ENCODE measurements at places on chromosomes 4 and X.
A peak's percentile ranks its signal among the peaks of the same experiment; 100 is the strongest.

- DNase-seq, result no peak
Observed at GRCh38 chr4:89212666-89213381, 94.8 kb downstream of the GPRIN3 start.

DNA sequence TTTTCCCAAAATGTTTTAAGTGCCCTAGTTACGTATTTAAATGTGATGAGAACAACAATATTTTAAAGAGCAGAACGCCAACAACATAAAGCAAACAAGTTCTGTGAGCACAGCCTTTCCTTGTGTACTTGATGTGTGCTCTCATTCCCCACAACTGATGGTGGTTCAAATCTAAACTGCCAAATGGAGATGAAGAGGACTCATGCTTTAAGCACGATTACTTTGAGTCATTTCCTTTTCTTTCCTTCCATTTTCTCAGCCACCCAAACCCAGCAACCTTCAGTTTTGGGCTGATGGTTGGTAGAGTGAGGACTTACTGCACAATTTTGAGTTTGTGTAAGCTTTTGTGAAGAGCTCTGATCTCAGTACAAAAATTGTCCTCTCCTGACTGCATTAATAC is 1.7 kb downstream of the NSD2 start:
- peak; percentile 31 for DNase-seq

DNA sequence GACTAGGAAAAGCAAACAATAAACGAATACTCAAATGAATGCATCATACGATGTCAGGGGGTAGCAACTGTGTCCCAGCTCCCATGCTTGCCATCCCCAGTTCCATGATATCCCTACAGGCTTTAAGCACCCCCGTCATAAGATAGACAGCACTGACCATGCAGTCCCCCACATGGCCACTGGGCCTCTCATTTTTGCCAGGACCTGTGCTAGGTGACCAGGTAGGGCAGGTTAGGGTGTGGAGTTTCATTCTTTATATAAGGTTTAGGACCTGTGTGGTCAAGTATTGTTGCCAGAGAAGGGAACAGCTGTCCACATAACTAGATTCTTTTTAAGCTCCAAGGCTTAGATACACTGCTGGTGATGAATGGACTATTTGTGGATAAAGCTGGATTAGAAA is 9.7 kb downstream of the PPEF2 start:
- no peak for DNase-seq

DNA sequence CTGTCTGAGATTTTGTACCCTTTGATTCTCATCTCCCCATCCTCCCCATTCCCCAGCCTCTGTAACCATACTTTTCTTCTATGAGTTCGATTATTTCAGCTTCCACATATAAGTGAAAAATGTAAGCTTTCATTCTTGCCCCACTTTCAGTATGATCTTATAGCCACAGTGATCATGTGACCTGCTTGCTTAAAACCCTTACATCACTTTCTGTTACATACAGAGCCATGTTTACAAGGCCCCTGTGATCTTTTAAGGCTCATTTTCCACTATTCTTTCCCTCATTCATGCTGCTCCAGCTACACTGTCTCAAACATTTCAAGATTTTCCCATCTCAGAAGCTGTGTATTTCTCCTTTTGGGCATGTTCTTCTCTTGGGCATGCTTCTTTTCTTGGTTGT is 147.7 kb downstream of the DCK start:
- no peak for DNase-seq

DNA sequence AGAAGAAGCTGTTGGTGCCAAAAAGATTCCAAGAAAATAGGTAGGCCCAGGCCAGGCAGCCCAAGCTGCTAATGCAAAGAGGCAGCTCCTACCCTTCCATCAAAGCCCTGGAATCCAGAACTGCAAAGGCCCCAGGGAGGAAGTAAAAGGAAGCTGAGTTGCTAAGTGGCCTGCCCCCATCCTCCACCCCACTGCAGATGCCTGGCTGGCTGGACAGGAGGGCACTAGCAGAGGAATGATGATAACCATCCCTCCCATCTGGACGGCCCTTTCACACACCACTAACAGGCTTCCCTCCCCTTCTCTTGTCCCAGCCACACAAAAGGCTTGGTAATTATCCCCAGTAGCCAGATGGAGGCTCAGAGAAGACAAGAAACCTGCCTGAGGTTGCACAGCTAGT is 32.4 kb upstream of the PJA1 start:
- no peak for DNase-seq

DNA sequence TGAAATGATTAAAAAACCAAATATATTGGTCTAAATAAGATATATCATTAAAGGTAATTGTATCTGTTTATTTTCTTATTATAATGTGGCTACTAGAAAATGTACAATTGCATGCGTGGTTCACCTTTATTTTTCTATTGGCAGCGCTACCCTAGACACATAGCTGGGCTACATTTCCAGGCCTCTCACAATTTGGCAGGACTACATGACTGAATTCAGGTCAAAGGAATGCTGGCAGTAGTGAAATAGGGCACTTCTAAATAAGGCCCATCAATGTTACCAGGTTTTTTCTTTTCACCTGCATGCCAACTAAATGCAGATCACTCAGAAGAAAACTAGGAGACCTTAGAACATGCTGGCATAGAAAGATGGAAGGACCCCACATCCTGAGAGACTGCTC is 1072.9 kb upstream of the SLIT2 start:
- no peak for DNase-seq

- no peak for DNase-seq
Observed at GRCh38 chr4:153916273-153916755, 127.4 kb upstream of the SFRP2 start.

- no peak for DNase-seq
Observed at GRCh38 chr4:176123710-176124407, 58.2 kb downstream of the WDR17 start.

GRCh38 chrX:136046295-136047015 is 61.2 kb downstream of the SLC9A6 start:
- DNase-seq, result no peak

GRCh38 chr4:145281224-145281623 is 100.8 kb upstream of the OTUD4 start:
- DNase-seq, result no peak

DNA sequence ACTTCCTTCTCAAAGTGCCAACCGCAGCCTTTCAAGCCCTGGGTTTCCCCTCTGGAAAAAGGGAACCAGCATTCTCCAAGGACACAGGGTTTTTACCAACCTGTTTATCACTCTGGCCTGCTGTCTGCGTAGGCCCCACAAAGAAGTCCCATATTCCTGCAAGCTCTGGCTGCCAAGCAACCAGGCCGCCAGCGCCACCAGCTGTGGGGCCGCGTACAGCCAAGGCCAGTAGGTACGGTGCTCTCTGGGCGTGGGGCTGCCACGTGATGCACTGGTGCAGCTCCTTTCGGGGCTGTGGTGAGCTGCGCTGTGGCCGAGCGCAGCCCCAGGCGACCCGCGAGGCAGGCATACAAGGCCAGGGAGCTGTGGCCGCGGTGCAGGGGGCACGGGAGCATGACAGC is 22.1 kb downstream of the LUZP4 start:
- no peak for DNase-seq

GRCh38 chr4:147590249-147590920 is 26.8 kb upstream of the TMEM184C start:
- DNase-seq, result peak; percentile 29

DNA sequence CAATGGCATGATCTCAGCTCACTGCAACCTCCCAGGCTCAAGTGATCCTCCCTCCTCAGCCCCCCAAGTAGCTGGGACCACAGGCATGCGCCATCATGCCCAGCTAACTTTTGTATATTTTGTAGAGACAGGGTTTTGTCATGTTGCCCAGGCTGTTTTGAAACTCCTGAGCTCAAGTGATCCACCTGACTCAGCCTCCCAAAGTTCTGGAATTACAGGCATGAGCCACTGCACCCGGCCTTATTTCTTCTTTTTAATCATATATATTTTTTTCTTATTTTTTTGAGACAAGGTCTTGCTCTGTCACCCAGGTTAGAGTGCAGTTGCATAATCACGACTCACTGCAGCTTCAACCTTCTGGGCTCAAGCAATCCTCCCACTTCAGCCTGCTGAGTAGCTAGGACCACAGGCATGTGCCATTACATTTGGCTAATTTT is 184.0 kb downstream of the TSPAN5 start:
- DNase-seq, result no peak

DNA sequence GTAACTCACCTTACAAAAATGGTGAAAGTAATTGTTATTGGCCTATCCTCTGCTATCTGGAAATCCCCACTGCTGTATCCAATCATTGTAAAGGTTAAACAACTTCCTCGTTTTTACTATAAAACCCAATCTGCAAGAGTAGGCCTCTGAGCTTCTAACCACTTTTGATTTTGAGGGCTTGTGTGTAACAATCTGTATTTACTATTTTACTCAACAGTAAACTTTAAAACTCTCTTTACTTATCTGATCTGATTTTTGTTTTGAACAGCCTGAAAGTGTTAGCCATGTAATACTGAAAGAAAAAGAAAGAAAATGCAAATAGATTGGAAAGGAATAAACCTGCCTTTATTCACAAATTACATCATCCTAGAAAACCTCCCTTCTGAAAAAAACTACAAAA is 63.1 kb downstream of the SLC10A7 start:
- DNase-seq, result peak; percentile 55

GRCh38 chrX:148632444-148632843 is 132.0 kb downstream of the AFF2 start:
- DNase-seq, result no peak

- DNase-seq, result no peak
Observed at GRCh38 chr4:149896432-149896831, 80.8 kb upstream of the IQCM start.

- DNase-seq, result no peak
Observed at GRCh38 chr4:125353131-125353530, 38.4 kb downstream of the FAT4 start.

GRCh38 chrX:105694839-105695238 is 127.5 kb upstream of the NRK start:
- no peak for DNase-seq

DNA sequence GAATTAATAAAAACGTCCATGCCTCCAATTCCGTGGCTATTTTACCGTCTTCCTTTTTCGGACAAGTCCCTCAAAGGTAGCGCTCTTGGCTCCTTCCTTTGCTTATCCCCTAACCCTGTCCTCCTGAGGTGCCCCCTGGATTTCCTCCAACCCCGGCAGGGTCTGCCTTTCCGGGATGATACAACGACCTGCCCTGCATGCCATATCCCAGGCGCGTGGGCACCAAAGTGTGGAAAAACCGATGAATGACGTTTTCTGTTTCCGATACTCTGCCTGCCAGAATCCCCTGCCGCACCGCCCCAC is 706 bp upstream of the CSTF2 start:
- no peak for DNase-seq

- no peak for DNase-seq
Observed at GRCh38 chrX:16124201-16124600, 836 bp downstream of the GRPR start.

DNA sequence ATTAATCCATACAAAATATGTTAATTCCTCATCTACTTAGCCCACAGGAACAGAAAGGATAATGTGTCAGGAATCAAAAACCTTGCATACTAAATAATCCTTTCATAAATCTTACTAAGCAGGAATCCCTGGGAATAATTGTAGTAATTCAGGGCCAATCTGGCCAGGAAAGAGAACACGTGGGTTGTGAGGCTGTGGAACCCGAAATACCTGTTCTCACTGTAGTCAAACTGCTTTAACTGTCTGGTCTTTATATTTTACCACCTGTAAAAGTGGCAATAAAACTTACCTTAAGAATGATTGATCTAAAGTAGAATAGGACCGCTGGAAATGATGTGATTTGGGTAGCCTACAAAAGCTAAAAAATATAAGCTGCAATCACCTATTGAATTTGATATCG is 1620.9 kb downstream of the STIM2 start:
- no peak for DNase-seq

DNA sequence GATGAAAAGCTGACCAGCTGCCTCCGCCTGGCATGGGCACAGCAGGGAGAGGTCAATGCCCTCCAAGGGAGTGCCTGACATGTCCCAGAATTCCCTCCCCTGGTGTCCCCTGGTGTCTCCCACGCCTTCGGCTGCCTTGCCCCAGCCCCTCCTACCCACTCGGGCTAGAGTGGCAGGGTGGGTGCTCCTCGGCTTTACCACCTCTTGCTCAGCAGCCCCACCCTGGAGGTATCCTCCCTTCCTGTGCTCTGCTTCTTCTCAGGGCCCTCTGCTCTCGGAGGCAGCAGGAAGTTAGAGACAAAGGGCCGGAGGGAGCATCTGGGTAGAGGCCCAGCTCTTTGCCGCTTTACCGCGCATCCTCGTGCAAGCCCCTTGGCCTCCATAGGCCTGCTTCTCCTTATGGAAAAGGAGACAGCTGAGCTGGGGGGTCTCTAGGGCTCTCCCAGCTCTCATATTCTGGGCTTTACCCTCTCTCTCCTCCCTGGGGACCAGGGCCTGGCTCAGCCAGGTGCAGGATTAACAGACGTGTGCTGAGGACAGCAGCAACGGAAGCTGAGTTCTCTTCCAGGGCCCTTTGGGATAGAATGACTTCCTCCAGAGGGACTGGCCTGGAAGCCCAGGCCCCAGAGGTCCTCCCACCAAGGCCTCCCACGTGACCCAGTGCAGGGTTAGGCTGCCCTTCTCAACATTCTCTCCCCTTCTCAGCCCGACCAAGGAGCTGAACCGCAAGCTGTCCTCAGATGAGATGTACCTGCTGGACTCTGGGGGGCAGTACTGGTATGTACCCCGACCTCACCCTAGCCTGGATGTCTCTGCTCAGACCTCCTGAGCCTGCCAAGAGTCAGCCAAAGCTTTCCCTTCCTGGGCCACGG is 17.2 kb downstream of the XPNPEP2 start:
- DNase-seq, result peak; percentile 39

DNA sequence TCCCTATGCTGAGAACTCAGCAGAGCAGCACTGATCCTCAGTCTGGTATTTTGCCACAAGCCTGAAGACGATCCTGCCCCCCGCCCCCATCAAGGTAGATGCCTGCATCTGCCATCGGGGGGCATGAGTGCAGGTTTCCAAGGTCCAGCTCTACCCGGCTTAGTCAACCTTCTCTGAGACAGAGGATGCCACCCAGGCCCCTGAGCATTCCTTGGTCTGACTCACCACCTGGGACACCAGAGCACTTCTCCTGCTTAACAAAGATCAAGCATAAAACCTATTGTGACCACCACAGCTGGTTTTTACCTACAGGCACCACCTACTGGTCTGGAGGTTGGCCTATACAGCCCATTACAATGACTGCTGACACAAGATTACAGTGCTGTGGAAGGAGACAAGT is 1168.1 kb downstream of the PCDH19 start:
- no peak for DNase-seq

DNA sequence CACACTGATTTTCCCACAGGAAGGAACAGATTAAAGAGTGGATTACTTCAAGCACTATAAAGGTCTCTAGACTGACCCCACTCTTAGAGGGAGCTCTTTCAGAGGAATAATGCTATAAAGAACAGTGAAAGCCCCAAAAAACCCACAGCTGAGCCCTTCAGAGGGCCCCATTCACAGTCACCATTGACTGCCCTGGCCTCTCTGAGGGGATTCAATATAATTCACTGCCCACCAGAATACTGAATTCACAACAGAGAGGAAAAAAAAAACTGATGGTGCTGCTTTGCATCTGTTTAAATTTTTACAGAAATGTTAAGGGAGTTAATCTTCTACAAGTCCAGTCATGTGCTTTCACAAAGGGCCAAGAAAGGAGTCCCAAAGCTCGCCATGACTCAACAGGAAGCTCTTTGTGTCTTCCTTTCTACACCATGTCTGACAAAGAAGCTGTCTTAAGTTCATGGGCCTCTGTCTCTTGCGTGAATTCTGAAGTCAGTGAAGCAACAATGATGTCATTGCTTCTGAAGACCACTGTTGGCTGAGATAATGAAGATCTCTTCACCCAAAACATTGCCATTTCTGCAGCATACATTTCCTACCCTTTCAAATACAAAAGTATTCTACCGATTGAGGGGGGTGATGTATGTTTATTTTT is 174.9 kb downstream of the ADAMTS3 start:
- DNase-seq, result no peak
